ENCODE measurements at places on chromosomes 5 and 9.

DNA sequence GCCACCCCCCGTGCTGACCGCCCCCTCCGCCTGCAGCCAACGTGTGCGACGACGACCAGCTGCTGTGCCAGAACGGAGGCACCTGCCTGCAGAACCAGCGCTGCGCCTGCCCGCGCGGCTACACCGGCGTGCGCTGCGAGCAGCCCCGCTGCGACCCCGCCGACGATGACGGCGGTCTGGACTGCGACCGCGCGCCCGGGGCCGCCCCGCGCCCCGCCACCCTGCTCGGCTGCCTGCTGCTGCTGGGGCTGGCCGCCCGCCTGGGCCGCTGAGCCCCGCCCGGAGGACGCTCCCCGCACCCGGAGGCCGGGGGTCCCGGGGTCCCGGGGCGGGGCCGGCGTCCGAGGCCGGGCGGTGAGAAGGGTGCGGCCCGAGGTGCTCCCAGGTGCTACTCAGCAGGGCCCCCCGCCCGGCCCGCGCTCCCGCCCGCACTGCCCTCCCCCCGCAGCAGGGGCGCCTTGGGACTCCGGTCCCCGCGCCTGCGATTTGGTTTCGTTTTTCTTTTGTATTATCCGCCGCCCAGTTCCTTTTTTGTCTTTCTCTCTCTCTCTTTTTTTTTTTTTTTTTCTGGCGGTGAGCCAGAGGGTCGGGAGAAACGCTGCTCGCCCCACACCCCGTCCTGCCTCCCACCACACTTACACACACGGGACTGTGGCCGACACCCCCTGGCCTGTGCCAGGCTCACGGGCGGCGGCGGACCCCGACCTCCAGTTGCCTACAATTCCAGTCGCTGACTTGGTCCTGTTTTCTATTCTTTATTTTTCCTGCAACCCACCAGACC is 80.2 kb downstream of the NTNG2 start:
- DNase-seq = peak; percentile 37

- DNase-seq = no peak
Observed at GRCh38 chr9:102273952-102274351, 535.5 kb upstream of the GRIN3A start.

DNA sequence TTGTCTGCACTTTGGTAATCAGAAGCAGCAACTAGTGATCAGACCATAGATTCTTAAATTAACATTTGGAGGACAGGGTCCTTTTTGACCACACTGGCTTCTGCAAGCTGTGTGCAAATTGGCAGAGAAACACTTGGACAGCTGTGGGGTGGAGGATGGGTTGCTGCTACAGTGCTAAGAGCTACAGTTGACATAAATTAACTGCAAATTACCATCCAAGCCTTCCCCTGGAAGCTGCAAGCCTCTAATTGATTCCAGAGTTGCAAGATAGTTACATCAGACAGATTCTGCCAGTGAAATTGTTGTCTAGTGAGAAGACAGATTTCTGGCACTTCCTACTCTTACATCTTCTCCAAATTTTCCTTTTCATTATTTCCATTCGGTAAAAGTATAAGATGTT is 517.7 kb downstream of the DIRAS2 start:
- no peak for DNase-seq

DNA sequence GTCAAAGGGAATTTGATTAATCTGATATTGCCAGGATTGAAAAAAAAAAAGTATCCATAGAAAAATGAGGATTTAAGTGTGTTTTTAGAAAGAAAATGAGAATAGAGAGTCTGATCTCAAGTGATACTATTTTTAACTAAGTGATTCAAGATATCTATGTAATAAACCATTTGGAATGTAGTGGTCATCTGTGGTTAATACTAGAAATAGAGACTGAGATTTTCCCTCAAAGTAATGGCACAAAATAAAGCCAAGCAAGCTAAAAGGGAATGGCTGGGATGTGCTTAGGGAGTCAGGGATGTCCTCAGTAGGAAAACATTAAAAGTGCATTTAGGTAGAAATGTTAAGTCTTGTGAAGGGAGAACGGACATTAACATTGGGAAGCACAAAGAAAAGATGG is 90.6 kb downstream of the FBXO4 start:
- DNase-seq = no peak

GRCh38 chr9:98897745-98898144 is 46.0 kb upstream of the COL15A1 start:
- no peak for DNase-seq

GRCh38 chr9:8014997-8015682 is 215.6 kb upstream of the DMAC1 start:
- DNase-seq = no peak

- no peak for DNase-seq
Observed at GRCh38 chr9:37447111-37447510, 18.1 kb downstream of the ZBTB5 start.

- DNase-seq = no peak
Observed at GRCh38 chr9:134570711-134571325, 70.8 kb upstream of the COL5A1 start.

GRCh38 chr9:93646640-93647178 is 70.3 kb downstream of the PHF2 start:
- no peak for DNase-seq

DNA sequence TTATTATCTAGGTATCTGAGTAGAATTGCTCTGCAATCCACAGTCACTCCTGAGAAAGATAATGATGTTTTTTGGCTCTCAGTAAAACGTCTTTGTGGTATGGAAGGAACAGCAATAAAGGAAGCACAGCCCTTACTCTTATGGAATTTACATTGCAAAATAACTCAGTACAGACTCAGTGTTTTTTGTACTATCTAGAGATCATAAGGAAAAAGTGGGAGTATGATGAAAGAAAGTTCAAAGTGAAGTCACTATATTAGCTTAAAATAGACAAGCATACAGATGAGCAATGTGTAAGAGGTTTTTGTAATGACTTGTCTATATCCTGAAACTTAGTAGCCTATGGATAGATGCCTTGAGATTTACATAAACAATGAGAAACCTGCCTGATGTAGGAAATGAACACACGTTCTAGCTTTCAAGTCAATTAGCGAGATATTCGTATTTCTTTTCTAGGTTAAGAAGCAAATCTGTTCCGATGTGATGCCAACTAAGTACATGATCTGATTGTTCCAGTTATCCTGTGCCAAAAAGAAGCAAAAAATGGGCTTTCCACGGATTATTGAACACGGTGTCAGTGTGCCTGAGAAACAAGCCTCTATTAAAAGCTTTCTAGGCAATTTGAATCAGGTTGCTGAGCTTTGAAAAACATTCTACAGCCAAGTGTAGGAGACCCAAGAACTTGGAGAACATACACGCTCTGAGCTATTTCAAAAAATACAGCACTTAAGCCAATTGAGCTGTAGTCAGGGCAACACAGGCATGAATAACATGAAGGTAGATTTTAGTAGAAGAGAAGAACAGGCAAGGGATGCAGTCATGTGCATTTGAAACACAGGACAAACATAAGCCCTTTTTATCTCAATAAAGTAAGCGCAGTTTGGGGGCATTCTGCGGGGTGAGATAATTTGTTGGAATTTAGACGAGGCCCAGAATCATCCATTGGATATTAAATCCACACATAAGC is 86.3 kb upstream of the TAF11L2 start:
- no peak for DNase-seq

- DNase-seq = peak; percentile 80
Observed at GRCh38 chr5:88680253-88681132, 202.5 kb downstream of the MEF2C start.

DNA sequence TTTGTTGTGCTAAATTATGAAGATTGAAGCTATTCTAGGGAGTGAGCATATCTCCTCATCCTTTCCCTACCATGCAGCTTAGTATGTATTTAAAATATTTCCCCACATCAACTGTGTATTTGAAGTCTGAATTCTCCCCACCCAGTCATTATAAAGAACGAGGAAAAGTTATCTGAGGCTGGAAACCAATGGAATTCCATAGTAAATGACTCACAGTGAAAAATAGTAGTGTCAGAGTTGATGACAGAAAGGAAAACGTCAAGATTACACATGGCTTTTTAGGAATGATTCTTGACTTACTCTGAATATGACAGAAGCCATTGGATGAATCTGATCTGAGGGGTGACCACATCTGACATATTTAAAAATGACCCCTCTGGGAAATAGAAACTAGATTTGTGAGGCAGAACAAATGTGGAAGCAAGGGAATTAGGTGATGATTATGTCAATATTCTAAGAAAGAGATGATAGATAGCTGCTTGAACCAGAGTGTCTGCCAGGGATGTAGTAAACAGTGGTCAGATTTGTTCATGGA is 1768.9 kb upstream of the CDH9 start:
- no peak for DNase-seq

DNA sequence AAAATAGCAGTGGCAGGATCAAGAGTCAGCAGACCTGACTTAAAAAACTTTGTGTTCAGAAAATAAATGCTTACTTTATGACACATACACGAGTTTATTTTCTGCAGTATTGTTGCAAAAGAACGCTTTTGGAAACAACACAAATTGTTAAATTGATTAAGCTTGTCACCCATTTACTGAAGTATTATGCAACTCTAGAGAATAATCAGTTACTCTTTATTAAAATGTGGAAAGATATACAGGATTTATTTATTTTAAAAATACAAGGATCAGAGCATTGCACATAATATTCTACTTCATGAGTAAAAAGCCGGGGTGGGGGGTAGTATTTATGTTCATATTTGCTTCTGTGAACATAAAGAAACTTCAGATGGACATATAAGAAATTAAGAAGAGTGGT is 20.0 kb downstream of the FYB1 start:
- DNase-seq = no peak

DNA sequence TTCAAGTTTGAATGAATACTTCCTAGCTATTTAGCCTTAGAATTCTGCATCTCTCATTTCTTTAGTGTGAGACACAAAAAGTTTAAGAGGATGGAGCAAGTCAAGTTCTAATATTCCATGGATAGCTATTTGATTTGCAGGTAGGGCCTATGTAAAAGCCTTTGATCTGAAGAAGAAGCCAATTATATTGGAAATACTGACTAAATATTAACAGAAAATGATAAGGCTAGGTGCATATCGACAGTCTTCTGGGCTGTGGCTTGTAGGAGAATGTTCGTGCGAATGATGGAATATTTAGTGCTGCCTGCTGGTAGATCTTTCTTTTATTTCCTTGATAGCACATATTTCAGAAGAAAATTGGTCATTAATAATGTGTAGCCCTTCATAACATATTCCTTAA is at the start of gene LECT2:
TSS of gene LECT2 (minus strand) at position 85 of the 400 bp plus-strand sequence. CDS start 150 bp downstream, outside the sequence.
- DNase-seq = no peak

- no peak for DNase-seq
Observed at GRCh38 chr9:7108936-7109335, 351.2 kb downstream of the KDM4C start.

GRCh38 chr5:75192804-75193203 is 43.9 kb downstream of the ANKRD31 start:
- no peak for DNase-seq

- no peak for DNase-seq
Observed at GRCh38 chr5:2369178-2369577, 382.3 kb downstream of the IRX2 start.
